ENCODE measurements at places on chromosomes 6 and 20. TPM values are rescaled to one million over a fixed set of nuclear protein-coding genes. Genes with fewer than 3 reads are reported as not detected.

SLC18B1 gene
- 16.2 TPM for total RNA-seq

E2F1 gene
- total RNA-seq, result 2.1 TPM

LPA gene
- total RNA-seq, result not detected

DSP gene
- total RNA-seq, result 397 TPM

TMEM74B gene
- total RNA-seq, result 1.6 TPM

DOK5 gene
- not detected for total RNA-seq

CPNE5 gene
- 0.31 TPM for total RNA-seq
